ENCODE measurements at places on chromosomes 1 and 21.

- DNase-seq, result no peak
Measured at GRCh38 chr21:41684381-41685245, 82.2 kb downstream of the RIPK4 start.

DNA sequence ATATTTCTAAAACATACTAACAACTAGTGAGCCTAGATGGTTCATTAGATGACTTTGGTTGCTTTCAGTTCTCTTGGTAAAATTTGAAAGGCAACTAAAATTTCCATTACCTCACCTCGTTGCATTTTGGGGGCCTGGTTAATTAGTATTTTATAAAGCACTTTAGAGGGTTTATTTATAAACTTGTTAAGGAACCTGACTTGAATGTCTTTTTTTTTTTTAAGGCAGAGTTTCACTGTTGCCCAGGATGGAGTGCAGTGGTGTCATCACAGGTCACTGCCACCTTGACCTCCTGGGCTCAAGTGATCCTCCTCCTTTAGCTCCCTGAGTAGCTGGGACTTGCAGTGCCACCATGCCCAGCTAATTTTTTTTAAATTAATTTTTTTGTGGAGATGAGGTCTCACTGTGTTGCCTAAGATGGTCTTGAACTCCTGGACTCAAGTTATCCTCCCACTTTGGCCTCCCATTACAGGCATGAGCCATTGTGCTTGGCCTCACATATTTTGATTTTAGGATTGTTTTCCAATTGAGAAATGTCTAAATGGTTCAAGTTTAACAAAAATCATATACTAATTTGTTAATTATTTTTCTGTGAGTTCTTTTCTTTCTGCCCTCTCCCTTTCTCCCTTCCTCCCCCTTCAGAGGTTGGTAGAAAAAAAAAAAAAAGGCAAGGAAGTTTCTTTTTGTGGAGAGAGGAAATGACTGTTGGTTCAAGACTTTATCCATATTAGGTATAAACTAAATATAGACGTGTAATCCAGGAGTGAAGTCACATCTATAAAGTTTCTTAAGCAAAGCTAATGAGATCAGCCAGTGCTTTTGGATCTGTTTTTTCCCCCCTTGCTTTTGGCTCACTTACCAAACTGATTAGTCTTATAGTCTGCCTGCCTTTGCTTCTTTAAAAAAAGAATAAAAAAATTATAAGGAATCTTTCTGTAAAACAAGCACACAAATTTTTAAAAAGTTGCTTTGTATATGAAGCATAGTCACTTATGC is 24.7 kb downstream of the CLIC4 start:
- DNase-seq, result no peak

GRCh38 chr1:22359427-22359826 is 92.2 kb upstream of the ZBTB40 start:
- no peak for DNase-seq

- DNase-seq, result no peak
Measured at GRCh38 chr1:38138498-38139233, 92.1 kb upstream of the POU3F1 start.

DNA sequence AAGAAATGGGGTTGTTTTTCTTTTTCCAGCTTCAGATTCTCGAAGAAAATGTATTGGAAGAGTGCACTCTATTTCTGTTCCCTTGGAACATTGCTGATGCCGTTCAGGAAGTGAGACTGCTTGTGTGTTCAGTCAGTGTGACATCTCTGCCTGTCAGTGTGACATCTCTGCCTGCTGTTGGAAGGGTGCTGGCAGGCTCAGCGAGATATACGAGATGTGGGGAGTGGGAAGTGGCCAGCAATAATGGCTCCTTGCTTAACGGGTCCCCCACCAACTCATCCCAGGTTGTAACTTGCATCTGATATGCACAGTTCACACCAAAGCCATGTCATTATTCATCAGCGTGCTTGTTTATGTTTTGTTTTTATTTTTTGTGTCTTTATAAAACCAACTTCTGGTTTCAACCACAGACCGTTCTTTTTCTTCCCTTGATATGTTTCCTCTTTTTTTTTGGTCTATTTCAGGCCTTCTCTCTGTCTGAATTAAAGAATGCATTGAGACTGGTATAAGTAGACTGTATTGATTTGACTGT is 145.4 kb downstream of the GALNT2 start:
- no peak for DNase-seq

All from stimulated activated effector memory CD8-positive, alpha-beta T cell treated with anti-CD3 and anti-CD28 coated beads, Interleukin-12 subunit alpha, Interleukin-12 subunit beta, amount 100 ng/mL, for 72 hours (primary cell).